ENCODE measurements at places on chromosomes 7 and 10.
A peak's percentile ranks its signal among the peaks of the same experiment; 100 is the strongest.

DNA sequence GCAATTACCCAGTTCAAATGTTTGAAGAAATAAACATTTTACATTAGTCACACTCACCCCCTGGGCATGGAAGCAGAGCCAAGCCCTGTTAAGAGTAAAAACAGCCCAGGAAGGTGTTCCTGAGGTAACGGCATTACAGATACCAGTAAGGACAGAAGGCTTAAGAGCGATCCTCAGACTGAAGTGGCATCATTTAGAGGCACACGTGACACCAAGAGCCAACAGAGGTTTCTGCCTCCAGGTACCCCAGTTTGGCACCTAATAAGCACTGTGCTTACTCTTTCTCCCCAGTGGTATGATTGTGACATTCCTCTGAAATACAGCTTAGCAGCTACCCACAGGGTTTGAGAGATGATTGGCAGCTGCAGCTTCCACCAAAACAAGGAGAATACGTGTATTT, 17.2 kb downstream of the MMS19 start:
- no peak for DNase-seq

GRCh38 chr7:114916261-114916892, 5.5 kb upstream of the MDFIC start:
- DNase-seq = no peak

DNA sequence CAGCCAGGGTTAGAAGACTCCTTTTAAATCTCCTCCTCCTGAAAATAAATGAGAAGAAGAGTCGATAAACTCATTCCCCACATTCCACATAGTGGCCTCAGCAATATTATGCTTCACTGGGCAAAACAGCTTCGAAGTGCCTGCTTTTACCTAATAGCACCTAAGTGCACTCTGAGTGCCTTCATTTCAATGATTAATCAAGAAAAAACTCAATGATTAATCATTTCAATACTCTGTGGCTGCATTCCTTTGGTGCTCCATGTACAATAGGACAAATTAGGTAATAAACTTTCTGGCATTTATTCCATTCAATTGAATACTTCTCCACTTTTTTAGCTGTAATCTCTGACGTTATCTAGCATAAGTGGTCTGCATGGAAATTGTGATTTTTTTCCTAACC, 174.6 kb downstream of the CCDC71L start:
- DNase-seq = no peak

DNA sequence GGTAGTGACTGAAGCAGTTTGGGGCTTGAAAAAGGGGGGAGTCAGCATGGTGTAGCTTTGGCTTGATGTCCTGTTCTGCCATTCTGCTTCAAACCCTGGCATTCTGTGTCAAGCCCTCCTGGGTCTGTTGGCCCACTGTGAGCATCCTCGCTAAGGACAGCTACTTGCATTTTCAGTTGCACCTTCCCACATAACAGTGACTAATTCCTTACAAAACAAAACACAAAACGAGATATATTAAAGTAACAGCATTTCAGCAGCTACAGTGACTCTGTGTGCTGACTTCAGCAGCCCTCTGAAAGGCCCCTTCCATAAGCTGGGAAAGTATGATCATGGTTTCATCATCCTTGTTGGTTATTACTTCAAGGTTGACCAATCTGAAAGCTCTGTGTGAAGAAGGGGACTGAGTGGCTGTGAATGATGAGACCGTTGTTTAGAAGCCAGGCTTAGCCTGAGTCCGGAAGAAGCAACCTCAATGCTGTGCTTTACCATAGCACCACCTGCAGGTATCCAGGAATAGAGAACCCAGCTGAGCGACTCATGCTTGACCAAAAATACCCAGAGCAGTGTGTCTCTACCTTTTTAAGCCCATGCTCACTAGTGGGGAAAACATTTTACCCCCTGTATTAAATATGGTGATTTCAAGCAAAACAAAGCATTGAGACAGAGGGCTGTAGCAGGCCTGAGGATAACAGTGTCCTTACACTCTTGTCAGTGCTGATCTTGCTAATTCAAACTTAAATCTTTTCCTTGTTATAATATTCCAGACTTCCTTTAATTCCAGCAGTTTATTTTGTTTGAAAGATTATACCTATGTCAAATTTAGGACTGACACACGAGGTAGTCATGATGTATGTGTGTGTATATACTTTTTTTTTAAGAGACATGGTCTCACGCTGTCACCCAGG, 42.6 kb upstream of the CC2D2B start:
- DNase-seq = peak; percentile 35

DNA sequence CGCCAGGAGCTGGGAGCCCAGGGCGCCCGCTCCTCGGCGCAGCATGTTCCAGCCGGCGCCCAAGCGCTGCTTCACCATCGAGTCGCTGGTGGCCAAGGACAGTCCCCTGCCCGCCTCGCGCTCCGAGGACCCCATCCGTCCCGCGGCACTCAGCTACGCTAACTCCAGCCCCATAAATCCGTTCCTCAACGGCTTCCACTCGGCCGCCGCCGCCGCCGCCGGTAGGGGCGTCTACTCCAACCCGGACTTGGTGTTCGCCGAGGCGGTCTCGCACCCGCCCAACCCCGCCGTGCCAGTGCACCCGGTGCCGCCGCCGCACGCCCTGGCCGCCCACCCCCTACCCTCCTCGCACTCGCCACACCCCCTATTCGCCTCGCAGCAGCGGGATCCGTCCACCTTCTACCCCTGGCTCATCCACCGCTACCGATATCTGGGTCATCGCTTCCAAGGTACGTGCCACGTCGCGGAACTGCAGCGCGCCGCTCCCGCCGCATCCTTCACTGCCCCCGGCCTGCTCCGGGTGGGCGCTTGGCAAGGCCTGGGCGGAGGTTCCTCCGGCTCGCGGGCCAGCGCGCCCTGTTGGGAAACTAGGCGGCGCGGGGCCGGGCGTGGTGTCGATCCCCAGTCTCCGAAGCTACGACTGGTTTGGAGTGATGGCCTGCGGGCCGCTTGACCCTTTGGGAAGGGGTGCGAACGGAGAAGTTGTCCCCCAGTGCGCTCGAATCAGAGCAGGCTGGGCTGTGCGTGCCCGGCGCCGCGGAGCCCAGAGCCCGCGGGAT, 868 bp downstream of the EMX2 start:
- DNase-seq = peak; percentile 74

DNA sequence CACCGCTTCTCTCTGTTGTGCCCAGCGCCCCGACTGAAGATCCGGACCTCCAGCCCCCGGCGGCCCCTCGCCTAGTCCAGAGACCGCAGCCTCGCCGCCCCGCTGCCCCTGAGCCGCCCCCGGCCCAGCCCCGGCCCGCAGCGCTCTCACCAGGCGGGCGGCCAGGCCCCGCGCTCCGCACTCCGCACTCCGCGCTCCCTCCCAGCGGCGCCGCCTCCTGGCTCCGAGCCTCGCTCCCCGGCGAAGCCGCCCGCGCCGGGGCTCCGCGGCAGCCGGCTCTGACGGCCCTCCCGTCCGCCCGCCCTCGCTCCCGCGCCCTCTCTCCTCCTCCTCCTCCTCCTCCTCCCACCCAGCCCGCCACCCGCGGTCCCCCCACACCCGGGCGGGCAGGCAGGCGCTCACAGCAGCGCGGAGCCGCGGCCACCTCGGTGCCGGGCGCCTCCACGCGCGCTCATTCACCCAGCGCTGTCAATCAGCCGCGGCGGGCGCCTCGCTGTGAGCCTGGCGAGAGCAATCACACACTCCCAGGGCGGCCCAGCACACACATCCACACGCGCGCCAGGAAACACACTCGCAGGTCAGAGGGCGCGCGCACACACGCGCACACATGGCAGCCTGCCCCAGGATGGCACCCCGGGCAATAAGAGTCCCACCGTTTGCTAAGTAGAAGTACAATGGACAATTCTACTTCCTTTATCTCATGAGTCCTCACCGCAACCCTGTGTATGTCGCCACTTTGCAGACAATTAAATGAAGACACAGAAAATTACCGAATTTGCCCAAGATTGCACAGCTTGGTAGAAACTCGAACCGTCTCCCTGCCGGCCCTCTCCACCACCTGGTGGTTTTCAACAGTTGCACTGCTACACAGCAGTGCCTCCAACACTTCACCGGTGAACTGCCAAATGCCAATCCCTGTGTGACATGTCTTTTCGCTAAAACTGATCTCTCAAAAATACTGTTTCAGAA, at the start of gene PRRT4:
Gene PRRT4, minus strand, starts transcription at position 280 of the 969 bp plus-strand sequence.
- peak; percentile 73 for DNase-seq

DNA sequence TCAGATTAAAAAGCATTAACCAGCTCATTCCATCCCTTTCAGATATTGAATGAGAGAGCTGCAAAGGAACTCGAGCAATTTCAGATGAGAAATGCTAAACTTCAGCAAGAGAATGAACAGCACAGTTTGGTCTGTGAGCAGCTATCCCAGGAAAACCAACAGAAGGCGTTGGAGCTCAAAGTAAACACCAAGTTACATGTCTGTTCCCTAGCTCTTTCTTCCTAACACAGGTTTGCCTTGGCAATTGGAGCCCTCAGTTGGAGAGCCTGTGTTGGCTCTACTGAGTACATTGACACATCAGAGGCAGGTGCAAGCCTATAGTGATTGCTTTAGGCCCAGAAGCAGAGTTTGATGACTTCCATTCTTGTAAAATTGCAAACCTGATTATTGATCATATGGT, 14.7 kb downstream of the CFAP58 start:
- no peak for DNase-seq

- no peak for DNase-seq
Measured at GRCh38 chr10:88131511-88132139, 268.2 kb downstream of the PTEN start.

- peak; percentile 37 for DNase-seq
Measured at GRCh38 chr7:117119192-117119924, 166.1 kb downstream of the ST7 start.

GRCh38 chr7:39633563-39634477, 10.4 kb downstream of the RALA start:
- no peak for DNase-seq

DNA sequence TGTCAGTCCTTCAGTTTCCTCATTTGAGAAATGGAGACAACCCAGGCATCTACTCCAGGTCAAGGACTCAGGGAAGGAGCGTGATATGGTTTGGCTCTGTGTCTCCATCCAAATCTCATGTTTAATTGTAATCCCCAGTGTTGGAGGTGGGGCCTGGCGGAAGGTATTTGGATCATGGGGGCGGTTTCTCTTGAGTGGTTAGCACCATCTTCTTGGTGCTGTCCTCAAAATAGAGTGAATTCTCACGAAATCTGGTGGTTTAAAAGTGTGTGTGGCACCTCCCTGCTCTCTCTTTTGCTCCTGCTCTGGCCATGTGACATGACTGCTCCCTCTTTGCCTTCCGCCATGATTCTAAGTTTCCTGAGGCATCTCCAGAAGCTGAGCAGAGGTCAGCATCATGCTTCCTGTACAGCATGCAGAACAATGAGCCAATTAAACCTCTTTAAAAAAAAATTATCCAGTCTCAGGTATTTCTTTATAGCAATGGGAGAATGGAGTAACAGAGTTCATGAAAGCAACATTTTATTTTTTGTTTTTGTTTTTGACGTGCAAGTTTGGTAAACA, 30.0 kb downstream of the ARHGAP22 start:
- no peak for DNase-seq

DNA sequence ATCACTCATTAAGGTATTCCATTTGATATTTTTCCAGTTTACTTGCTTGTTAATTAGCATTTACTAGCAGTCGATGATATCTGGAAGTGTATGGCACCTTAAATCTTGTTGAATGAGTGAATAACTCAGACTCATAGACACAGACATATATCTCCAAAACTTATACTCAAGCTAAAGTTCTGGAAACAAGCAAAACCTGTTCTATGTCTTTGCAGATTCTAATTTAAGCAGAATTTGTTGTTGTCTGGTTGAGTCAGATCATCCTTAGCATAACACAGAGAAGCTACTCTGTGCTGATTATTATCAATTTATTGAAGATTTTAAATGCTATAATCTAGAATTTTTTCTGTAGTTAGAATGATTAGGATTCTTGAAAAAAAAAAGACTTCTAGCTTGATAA, 296.2 kb downstream of the MDFIC start:
- no peak for DNase-seq

GRCh38 chr7:93399642-93400041, 167.5 kb downstream of the VPS50 start:
- no peak for DNase-seq

DNA sequence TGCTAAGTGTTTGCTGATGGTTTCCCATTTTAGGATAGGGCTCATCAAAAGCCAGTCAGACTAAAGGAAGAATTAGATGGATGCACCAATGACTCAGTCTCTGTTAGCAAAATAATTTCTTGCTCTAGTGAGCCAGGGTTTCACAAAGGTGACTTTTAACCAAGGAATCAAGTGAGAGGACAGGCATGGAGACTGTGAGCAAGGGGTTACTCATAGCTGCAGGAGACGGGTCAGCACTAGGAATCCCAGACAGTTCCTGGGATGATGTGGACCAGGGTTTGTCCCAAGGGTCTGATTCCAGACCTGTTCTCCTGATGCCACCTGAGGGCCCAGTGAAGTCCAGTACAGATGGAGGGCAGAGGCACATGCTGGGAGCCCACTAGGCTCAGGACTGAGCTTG, 138.1 kb downstream of the NOC3L start:
- DNase-seq = no peak

DNA sequence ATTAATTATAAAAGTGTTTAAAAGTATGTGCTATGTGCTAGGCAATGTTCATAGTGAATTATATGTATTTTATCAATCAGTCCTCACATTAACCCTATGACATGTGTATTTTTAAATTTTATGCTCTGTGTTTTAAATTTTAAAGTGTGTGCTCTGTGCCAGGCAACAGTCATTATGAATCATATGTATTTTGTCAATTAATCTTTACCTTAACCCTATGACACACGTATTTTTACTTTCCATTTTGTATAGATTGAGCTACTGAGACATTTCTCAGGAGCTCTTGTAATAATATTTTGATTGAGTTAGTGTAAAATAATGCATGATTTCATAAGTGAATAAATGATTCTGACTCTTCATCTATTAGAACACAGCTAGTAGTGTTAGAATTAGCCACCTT, 117.8 kb downstream of the THSD7A start:
- DNase-seq = no peak

DNA sequence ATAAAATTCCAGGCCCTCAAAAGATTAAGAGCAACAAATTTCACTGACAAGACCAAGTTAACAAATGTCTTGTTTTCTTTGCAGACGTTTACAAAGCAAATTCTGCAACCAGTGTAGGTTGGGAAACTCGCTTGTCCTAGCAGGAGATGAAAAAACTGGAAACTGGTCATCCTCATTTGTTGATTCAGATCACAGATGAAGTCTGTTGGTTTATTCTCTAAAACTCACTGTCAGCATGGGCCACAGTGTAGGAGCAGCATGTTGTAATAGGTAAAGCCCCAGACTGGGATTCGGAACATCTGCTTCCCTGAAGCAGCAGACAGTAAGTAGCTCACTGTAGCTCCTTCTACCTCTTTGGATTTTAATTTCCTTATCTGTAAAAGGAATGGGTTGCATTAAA, 31.5 kb downstream of the PANK1 start:
- DNase-seq = no peak

DNA sequence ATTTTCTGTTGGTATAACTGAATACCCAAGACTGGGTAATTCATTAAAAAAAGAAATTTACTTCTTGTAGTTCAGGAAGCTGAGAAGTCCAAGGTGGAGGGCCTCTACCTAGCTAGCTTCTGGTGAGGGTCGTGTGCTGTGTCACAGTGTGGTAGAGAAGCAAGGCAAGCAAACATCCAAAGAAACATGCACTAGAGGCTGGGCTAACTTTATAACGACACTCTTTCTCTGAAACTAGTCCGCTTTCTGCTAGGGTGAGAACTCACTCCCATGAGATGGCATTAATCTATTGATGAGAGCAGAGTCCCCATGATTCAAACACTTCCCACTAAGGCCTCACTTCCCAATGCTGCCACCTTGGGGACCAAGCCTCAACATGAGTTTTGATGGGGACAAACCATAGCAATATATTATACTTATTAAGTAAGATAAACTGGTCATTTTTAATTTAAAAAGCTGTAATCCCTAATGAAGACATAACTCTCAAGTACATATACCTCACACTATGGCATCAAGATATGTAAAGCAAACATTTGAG, 50.8 kb downstream of the PHYHIPL start:
- no peak for DNase-seq
